ENCODE measurements at places on chromosomes 1 and 21.

DNA sequence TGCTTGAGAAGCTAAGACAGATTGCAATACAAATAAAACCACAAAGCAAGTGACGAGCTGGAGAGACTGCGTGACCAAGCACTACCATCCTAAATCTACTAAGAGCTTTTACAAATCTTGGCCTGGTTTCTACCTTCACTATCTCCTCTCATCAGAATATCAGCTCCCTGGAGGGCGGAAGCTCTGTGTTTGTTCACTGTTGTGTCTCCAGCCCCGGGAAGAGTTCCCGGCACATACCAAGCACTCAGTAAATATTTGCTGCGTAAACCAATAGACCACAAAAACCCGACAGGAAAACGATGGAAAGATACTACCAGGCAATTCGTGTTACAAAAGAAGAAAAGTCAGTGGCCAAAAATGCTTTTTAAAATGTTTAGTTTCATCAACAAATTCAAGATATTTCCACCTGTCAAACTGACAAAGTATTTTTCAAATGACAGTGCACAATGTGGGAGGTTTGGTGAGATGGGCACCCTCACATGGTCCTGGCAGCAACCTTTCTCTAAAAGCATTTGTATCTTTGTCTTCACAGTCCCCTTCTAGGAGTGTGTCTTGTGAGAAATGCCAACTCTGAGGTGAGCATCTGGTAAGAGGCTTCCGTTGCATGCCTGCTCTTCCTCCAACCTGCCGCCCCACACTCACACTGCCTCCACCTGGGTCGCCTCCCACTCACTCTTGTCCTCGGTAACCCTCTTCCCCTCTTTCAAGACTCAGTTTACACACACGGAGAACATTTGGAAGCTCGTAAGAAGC is 34.7 kb downstream of the SLC1A7 start:
- no peak for DNase-seq

GRCh38 chr1:21857840-21858670 is 46.0 kb downstream of the LDLRAD2 start:
- DNase-seq, result no peak

GRCh38 chr1:228781161-228781808 is 46.0 kb downstream of the RHOU start:
- DNase-seq, result no peak

GRCh38 chr21:46645840-46646239 is 10.4 kb downstream of the PRMT2 start:
- DNase-seq, result no peak

DNA sequence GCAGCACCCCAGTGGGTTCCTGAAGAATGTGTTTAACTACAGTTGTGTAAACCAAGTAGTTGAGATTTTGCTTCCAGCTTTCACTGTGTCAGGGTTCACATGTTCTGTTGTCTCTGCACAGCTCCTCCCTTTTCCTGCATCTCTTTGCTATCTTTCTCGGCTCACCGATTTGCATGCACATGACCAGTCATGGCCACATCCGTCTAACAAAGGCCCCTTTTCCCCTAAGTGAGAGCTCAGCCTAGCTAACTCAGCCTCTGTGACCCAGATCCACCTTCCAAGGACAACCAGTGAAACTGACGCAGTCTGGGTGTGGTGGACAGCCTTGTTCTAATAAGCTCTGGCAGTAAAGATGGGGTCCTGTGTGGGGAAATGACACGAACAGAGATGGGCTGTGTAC is 101.1 kb downstream of the ZP4 start:
- DNase-seq, result no peak

DNA sequence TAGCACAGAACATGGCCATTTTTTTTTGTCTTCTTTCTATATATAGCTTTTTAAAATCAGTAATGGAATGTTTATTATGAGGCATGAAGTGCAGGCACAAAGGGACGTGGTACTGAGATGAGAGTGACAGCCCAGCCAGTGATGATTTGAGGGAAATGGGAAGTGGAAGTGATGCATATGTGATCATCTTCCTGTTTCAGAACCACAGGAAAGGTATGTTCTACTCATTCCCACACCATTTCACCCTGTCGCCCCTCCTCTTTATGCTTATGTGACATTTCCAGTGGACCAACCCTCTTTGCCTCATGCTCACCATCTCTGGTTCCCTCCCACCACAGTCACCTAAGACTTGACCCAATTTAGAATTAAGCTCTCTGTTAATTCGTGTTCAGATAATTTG is 24.3 kb downstream of the PTGS2 start:
- no peak for DNase-seq

GRCh38 chr1:26493267-26493666 is 21.0 kb downstream of the HMGN2 start:
- DNase-seq, result no peak

GRCh38 chr1:20885121-20885520 is 98.0 kb upstream of the HP1BP3 start:
- DNase-seq, result no peak

- DNase-seq, result no peak
Measured at GRCh38 chr1:152002960-152003359, 9.3 kb upstream of the S100A10 start.

GRCh38 chr1:240423246-240423924 is 188.6 kb downstream of the GREM2 start:
- no peak for DNase-seq

DNA sequence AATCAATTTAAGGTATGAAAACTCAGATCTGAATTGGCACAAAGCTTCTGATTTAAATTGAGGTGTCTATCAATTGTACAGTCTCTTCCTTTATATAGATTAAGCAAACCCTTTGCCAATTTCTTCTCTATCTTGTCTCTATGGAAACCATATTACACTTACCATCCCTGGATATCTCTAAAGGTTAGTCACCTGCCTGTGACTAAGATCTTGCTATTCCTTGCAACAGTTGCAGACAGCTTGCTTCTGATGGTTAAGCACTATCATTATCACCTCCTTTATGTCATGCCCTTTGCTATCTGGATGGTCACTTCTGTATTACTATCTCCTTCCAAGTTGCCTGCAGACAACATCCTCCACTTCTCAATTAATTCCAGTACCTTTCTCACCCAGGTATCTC is 998.6 kb upstream of the B3GALT2 start:
- DNase-seq, result no peak

- DNase-seq, result no peak
Measured at GRCh38 chr1:89786628-89787214, 34.1 kb upstream of the LRRC8D start.

DNA sequence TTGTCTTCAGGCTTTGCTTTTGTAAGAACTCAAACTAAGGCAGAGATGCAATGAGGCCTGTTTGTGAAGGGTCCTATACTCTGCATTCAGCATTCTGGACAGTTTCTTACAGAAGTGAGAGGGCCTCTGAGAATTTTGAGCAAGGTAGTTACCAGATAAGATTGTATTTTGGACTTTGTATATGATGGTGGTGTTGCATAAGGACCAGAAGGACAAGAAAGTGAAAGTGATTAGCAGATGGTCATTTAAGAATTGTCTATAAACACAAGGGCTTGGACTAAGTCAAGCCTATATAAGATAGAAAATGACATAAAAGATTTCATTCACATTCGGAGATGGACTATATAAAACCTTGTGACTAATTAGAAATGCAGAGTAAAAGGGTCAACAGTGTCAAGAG is 537.0 kb downstream of the PTBP2 start:
- DNase-seq, result no peak

DNA sequence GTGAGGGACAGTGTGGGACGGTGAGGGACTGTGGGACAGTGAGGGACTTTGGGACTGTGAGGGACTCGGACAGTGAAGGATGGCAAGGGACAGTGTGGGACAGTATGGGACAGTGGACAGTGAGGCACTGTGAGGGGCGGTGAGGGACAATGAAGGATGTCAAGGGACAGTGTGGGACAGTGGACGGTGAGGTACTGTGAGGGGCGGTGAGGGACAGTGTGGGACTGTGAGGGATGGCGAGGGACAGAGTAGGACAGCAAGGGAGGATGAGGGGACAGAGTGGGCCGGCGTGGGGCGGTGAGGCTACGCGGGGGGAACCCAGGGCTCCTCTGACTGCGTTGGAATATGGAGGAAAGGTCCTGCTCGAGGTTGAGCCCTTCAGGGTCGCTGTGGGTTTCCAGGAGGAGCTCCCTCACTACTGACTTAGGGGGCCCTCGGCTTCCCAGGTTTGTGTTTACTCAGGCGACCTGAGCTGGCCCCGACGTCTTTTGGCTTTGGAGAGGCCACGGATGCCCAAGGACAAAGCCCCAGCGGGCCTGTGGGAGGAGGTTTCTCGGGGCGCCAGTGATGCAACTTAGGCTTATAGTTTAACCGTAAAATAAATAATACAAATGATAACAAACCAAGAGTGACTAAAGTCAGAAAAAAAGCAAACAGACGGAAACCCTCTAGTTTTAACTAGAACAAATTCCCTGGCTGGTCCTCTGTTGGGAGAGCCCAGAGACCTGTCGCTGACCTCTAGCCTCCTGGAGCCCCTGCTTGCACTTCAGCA is 1.1 kb upstream of the ERRFI1 start:
- no peak for DNase-seq

DNA sequence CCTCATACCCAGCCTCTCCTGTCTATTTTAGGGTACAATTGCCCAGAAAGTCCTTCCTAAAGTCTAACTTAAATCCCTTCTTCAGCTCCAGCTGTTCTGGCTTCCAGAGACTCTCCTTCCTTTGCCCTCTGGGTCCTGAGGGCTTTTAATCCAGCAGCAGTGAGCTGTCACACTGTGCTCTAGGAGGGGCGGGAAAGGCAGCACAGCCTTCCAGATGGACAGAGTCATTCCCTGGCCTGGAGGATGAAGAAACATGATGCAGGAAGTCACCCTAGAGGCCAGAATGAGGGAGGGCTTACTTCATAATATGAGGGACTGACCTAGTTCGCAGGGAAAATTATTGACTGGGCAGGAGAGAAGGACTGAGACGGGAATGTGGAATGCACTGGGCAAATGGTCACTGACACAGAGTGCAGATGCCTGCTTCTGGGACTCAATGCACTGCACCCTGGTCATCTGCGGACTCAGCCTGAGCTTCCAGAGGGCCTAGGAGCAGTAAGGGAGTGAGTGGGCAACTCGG is 1.3 kb downstream of the SH2D2A start:
- no peak for DNase-seq

DNA sequence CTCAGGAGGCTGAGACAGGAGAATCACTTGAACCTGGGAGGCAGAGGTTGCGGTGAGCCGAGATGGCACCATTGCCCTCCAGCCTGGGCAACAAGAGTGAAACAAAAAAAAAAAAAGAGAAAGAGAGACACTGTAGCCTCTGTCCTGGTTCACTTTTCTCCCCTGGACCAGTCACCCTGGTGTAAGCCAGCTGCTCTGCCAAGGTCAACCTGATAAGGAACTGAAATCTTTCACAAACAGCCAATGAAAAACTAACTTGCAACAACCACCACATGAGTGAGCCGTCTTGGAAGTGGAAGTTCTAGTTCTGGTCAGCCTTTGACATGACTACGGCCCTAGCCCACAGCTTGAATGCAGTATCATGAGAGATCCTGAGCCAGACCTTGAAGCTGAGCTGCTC is 36.8 kb upstream of the CXADR start:
- no peak for DNase-seq

DNA sequence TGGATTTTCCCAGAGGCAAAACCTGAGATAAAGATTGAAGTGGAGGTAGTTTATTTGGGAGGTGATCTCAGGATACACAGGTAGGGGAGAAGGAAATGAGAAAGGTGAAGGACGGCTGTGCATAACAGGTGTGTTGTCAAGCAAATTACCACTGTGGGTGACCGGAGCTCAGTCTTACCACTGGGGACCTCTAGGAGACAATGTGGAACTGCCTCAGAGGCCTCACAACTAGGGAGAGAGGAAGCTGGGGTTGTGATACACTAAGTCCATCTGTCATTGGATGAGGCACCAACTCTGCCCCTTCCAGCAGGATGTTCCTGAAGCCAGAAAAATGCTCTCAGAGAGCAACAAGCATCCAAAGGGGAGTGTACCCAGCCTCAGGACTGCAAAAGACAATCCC is 32.6 kb downstream of the GRIK3 start:
- DNase-seq, result no peak

DNA sequence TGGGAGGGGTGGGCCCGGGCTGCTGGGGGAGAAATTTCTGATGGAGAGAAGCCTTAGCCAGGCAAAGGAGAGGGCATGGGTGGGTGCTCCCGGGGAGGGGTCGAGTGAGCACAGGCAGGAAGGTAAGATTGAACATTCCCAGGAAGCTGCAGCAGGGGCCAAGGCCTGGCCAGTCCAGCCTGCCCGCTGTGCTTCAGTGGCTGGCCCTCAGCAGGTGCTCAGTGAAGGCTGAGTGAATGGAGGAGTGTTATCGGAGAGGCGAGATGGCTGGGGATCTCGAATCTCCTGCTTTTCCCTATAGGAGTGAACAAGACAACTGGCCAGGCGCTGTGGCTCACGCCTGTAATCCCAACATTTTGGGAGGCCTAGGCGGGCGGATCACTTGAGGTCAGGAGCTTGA is 20.9 kb downstream of the SPSB1 start:
- DNase-seq, result no peak

- DNase-seq, result no peak
Measured at GRCh38 chr1:91245435-91245834, 159.2 kb downstream of the HFM1 start.

GRCh38 chr1:207495801-207496792 is at the start of gene CR1:
TSS of gene CR1 (plus strand) at chr1:207496157. CDS start at chr1:207496268, 111 bp downstream.
- peak; percentile 3 for DNase-seq

GRCh38 chr1:22383526-22384294 is 67.9 kb upstream of the ZBTB40 start:
- DNase-seq, result no peak

DNA sequence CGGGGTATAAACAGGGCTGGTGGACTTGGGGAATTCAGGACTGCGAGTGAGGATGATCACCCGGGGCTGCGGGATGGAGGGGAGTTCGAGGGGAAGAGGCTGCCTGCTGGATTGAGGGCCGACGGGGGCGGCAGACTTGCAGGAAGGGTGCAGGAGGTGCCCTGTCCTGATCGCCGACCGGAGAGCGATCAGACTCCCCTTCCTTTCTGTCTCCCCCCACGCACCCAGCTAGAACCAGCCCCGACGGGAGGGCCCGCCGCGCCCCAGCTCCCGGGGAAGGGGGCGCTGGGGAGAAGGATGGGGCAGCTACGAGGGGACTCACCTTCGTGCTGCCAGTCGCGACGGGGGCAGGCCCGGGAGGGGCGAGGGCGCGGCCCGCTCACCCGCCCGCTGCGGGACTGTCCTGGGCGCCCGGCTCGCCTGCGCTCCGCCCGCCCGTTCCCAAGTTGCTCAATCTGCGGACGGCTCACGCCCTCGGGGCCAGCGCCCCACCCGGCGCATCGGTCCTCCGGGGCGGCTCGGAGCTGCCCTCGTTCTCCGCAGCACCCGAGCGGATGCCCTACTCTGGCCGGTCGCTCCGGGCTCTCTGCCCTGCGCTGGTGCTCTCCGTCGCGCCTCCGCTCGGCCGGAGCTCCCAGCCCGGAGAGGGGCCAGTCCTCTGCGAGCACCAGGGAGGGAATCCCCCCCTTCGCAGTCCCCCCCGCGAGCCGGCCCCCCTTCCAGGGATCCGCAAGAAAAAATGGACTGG is at the start of gene RSPO1:
TSS of gene RSPO1 (minus strand) at position 649 of the 748 bp plus-strand sequence. CDS start 5,231 bp downstream, outside the sequence.
- no peak for DNase-seq

- DNase-seq, result no peak
Measured at GRCh38 chr1:244732851-244733450, 80.0 kb downstream of the DESI2 start.

DNA sequence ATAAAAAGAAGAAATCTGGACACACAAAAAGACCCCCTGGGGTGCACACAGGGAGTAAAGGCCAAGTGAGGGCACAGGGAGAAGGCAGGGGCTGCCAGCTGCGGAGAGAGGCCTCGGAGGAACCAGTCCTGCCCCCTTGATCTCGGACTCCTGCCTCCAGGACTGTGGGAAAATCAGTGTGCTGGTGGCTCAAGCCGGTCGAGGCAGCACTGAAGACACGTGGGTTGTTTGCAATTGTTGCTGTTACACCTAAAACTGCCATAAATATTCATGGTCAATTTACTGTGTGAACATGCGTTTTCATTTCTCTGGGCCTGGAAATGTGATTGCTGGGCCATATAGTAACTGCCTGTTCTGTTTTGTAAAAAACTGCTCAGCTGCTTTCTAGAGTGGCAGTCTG is 18.5 kb downstream of the IBA57 start:
- DNase-seq, result no peak
